ENCODE measurements at places on chromosomes 5 and 9.

- H3K27me3 ChIP-seq, result no peaks in the 10 kb centered on the region
- no peak overlapping the region for H3K27ac ChIP-seq
- no peak for DNase-seq
- peaks cover 17% of the 10 kb centered on the region for H3K36me3 ChIP-seq
These were observed 47.8 kb upstream of the ALDH1B1 start for GRCh38 chr9:38344566-38345324.

DNA sequence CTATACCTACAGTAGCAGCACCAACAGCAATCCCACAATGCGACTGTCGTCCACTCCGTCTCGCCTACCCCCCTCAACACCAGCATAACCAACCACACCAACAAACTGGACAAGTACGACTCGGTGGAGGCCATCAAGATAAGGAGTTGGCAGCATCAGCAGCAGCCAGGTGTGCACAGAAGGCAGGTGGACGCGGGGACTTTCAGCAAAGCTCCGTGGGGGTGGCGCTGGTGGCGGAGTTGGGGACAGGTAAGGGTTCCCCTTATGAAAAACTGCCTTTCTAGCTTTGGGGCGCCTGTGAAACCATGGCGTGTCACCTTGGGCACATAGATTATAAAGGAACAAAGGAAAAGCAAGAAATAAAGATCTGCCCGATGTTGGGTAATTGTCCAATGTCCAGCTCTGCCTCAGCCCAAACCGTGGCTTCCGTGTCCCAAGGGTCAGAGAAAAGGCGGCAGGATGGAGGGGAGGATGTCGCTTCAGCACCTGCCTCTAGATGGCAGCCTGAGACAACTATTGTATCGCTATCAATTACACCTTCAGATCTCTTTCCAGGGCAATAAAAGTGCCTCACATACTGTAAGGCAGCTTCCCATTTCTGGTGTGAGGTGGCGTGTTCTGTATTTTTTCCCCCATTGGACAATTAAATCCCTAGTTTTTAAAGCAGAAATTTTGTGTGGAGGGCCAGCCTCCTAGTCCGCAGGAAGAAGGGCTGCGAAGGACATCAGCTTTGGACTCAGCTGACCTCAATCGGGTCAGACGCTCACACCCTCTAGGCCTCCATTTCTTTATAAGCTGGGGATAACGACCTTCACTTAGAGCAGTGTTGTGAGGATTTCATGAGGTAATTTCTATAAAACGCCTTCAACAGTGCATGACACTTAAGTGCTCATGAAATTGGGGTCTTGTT lies 58.8 kb downstream of the MTRR start:
- H3K36me3 ChIP-seq, result no peaks in the 10 kb centered on the region
- H3K4me3 ChIP-seq, result no peak overlapping the region
- peaks cover 8% of the 10 kb centered on the region for H3K4me1 ChIP-seq
- DNase-seq, result peak; percentile 75
- no peak overlapping the region for H3K27ac ChIP-seq
- no peaks in the 10 kb centered on the region for H3K27me3 ChIP-seq

DNA sequence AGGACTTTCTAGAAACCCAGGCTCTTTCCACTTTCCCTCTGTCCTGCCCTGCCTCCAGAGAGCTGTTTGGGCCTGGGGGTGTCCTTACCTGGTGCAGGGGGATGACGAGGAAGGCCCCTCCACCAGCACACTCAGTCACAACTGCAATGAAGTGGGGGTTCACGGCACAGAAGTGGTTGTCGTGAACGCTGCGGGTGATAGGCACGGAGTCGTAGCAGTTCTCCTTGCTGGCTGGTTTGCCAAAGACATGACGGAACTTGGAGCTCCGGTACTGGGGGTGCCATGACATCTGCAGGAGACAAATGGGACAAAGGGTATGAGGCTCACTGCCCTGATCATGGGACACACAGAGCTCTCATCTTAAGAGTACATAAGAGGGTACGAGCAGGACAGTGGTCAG lies 35.1 kb downstream of the CORO2A start:
- no peaks in the 10 kb centered on the region for H3K36me3 ChIP-seq
- no peak overlapping the region for H3K4me3 ChIP-seq
- no peak overlapping the region for H3K27ac ChIP-seq
- no peak for DNase-seq
- peaks cover 3% of the 10 kb centered on the region for H3K4me1 ChIP-seq

GRCh38 chr5:125704888-125705287 lies 718.3 kb upstream of the GRAMD2B start:
- no peak for DNase-seq
- H3K27ac ChIP-seq, result no peak overlapping the region
- peaks cover 19% of the 10 kb centered on the region for H3K36me3 ChIP-seq
- peaks cover 2% of the 10 kb centered on the region for H3K27me3 ChIP-seq

- no peak for DNase-seq
- H3K27ac ChIP-seq, result no peak overlapping the region
- no peak overlapping the region for H3K4me3 ChIP-seq
- peaks cover 2% of the 10 kb centered on the region for H3K27me3 ChIP-seq
- H3K36me3 ChIP-seq, result no peaks in the 10 kb centered on the region
- H3K4me1 ChIP-seq, result peaks cover 25% of the 10 kb centered on the region
These were observed 124.0 kb downstream of the GNAQ start for GRCh38 chr9:77907585-77907984.

DNA sequence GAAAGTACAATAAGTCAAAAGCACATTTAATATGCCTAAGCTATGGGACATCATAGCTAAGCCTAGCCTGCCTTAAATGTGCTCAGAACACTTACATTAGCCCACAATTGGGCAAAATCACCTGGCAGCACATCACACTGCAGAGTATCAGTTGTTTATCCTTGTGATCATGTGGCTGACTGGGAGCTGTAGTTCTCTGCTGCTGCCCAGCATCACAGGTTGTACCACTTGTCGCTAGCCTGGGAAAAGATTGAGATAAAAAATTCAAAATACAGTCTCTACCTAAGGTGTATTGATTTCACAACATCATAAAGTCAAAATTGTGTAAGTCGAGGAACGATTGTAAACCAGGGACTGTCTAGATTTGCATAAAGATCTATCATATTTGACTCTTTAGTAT lies 58.6 kb downstream of the CAMK4 start:
- no peaks in the 10 kb centered on the region for H3K36me3 ChIP-seq
- H3K27me3 ChIP-seq, result no peaks in the 10 kb centered on the region
- H3K27ac ChIP-seq, result no peak overlapping the region
- H3K4me1 ChIP-seq, result peaks cover 19% of the 10 kb centered on the region
- no peak overlapping the region for H3K4me3 ChIP-seq
- DNase-seq, result no peak

- no peak overlapping the region for H3K4me3 ChIP-seq
- peaks cover 27% of the 10 kb centered on the region for H3K4me1 ChIP-seq
- no peak for DNase-seq
- no peak overlapping the region for H3K27ac ChIP-seq
These were observed 13.3 kb downstream of the PHF2 start for GRCh38 chr9:93589688-93590087.

- H3K27ac ChIP-seq, result peak overlapping the region; percentile 85
- H3K4me3 ChIP-seq, result no peak overlapping the region
- H3K36me3 ChIP-seq, result no peaks in the 10 kb centered on the region
- H3K4me1 ChIP-seq, result peaks cover 23% of the 10 kb centered on the region
These were observed 26.9 kb downstream of the INVS start for GRCh38 chr9:100125910-100126309.

GRCh38 chr9:115883467-115884329 lies 269.9 kb upstream of the PAPPA start:
- H3K27me3 ChIP-seq, result no peaks in the 10 kb centered on the region
- H3K27ac ChIP-seq, result no peak overlapping the region
- H3K4me1 ChIP-seq, result peaks cover 5% of the 10 kb centered on the region
- no peak overlapping the region for H3K4me3 ChIP-seq
- peak; percentile 24 for DNase-seq
- H3K36me3 ChIP-seq, result no peaks in the 10 kb centered on the region

- no peaks in the 10 kb centered on the region for H3K36me3 ChIP-seq
- H3K27me3 ChIP-seq, result peaks cover 2% of the 10 kb centered on the region
- no peak for DNase-seq
- peaks cover 15% of the 10 kb centered on the region for H3K4me1 ChIP-seq
These were observed 144.9 kb upstream of the DMRT1 start for GRCh38 chr9:696332-697323.

GRCh38 chr5:151953833-151954232 lies 29.2 kb upstream of the GLRA1 start:
- peaks cover 1% of the 10 kb centered on the region for H3K27me3 ChIP-seq
- DNase-seq, result no peak
- no peak overlapping the region for H3K27ac ChIP-seq
- H3K4me3 ChIP-seq, result no peak overlapping the region
- H3K36me3 ChIP-seq, result no peaks in the 10 kb centered on the region

DNA sequence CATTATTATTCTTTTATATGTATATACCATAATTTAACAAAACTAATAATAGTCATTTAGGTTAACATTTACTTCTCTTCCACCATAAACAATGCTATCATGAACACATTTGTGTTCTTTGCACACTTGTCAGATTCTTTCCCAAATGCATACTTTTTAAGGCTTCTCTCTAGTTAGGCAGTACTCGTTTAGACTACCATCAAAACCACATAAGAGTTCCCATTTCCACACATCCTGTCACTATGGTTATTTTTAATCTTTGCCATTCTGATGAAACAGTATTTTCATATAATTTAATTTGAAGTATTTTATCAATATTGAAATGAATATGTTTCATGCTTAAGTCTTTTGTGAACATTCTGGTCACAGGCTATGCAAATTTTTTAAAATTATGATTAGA lies 15.1 kb downstream of the DROSHA start:
- DNase-seq, result no peak
- no peaks in the 10 kb centered on the region for H3K27me3 ChIP-seq
- H3K27ac ChIP-seq, result no peak overlapping the region

DNA sequence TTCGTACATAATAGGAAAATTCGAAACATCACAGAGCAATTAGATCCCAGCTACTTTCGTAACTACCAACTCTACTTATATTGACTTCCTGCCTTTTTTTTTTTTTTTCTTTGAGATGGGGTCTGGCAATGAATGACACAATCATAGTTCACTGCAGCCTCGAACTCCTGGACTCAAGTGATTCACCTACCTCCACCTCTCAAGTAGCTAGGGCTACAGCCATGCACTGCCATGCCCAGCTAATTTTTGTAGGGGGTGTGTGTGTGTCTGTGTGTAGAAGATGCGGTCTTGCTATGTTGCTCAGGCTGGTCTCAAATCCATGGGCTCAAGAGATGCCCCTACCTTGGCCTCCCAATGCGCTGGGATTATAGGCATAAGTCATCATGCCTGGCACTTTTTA lies 5.8 kb upstream of the PAIP2 start:
- no peak overlapping the region for H3K27ac ChIP-seq
- H3K36me3 ChIP-seq, result no peaks in the 10 kb centered on the region
- DNase-seq, result no peak
- no peak overlapping the region for H3K4me3 ChIP-seq

DNA sequence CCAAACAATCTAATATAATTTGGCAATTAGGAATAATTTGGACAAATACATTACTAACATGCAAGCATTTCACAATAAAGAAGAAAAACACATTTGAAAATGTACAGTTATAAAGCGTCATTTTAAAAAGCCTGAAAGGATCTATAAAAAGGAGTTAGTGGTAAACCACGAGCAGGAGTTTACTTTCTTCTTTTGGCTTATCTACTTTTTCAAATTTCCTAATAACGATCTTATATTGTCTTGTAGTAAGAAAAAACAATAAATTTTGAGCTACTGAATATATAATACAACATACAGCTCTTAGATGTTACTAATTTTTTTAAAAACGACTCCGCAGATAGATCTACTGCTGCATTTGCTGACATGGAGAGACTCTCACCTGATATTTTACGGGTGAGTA lies 79.9 kb downstream of the SMIM23 start:
- DNase-seq, result no peak
- no peak overlapping the region for H3K4me3 ChIP-seq
- no peaks in the 10 kb centered on the region for H3K27me3 ChIP-seq
- peaks cover 3% of the 10 kb centered on the region for H3K4me1 ChIP-seq

- no peak overlapping the region for H3K27ac ChIP-seq
- H3K36me3 ChIP-seq, result peaks cover 11% of the 10 kb centered on the region
- H3K4me1 ChIP-seq, result peaks cover 3% of the 10 kb centered on the region
- no peaks in the 10 kb centered on the region for H3K27me3 ChIP-seq
These were observed 4.8 kb upstream of the TEX10 start for GRCh38 chr9:100357501-100357900.

DNA sequence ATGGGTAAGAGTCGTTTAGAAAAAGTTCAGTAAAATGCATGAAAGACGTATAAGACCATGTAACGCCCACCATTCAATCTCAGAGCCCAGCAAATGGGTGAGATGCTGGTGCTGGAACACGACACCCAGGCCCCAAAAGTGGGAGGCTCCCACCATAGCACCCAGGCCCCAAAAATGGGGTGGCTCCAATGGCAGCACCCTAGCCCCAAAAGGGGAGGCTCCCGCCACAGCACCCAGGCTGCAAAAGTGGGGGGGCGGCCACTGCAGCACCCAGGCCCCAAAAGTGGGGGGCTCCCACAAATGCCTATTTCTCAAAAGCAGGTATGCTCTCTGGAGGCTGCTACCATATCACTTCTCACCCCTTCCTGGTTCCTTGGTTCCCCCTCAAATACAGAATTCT lies 12.7 kb downstream of the FSTL4 start:
- no peak overlapping the region for H3K4me3 ChIP-seq
- no peak for DNase-seq
- peaks cover 6% of the 10 kb centered on the region for H3K36me3 ChIP-seq
- H3K27me3 ChIP-seq, result no peaks in the 10 kb centered on the region
- H3K4me1 ChIP-seq, result peaks cover 21% of the 10 kb centered on the region

- H3K27me3 ChIP-seq, result peaks cover 5% of the 10 kb centered on the region
- H3K4me3 ChIP-seq, result no peak overlapping the region
- no peak for DNase-seq
- peaks cover 14% of the 10 kb centered on the region for H3K4me1 ChIP-seq
- H3K27ac ChIP-seq, result no peak overlapping the region
These were observed 182.0 kb upstream of the PPP1R26 start for GRCh38 chr9:135297456-135298075.

DNA sequence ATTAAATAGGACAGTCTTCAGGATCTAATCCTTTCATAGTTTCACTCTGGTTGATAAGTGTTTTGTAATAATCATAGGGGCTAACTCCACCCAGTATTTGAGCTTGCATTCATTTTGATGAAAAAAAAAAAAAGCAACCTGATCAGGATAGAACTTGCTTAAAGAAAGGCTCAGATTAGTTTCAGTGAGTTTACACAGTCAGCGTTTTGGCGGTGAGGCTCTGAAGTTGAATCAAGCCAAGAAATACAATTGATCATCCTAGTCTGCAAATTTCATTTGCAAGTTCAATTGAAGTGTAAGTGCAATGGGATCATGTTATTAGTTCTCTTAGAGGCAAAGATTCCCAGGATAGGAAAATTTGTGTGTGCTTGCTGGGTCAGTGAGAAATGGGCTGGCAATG lies 159.7 kb upstream of the ELL2 start:
- H3K4me1 ChIP-seq, result peaks cover 10% of the 10 kb centered on the region
- no peaks in the 10 kb centered on the region for H3K27me3 ChIP-seq
- DNase-seq, result no peak
